ENCODE measurements at places on chromosomes 12 and 14. TPM values are rescaled to one million over a fixed set of nuclear protein-coding genes. Genes with fewer than 3 reads are reported as not detected.

P3H3 gene
- total RNA-seq: 43.5 TPM

SLC7A7 gene
- 16.7 TPM for total RNA-seq

KRT7 gene
- 17.3 TPM for total RNA-seq

OR6C74 gene
- total RNA-seq: not detected

DNA sequence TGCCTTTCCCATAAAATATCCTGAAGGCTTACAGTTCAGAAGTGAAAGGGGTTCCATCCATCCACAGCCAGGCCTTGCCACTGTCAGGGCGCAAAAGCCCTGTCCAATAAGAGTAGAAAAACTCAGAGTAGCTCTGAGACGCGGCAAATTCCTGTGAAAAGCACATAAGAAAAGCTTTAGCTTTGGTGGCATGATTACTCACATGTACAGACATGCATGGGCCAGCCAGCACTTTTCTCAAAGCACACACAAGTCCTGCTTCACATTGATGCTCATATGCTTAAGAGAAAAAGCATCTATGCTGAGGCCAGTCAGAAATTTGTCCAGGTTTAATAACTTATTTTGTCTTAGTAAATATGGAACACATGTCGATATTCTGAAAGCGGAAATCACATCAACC is 25.5 kb downstream of the CLEC1A start:
- no peak for DNase-seq

GRCh38 chr12:31999692-32000091 is 40.5 kb downstream of the RESF1 start:
- no peak for DNase-seq

GRCh38 chr14:23140371-23140770 is 21.3 kb upstream of the CEBPE start:
- DNase-seq: no peak

- no peak for DNase-seq
Measured at GRCh38 chr12:39124768-39125167, 219.4 kb upstream of the CPNE8 start.

DNA sequence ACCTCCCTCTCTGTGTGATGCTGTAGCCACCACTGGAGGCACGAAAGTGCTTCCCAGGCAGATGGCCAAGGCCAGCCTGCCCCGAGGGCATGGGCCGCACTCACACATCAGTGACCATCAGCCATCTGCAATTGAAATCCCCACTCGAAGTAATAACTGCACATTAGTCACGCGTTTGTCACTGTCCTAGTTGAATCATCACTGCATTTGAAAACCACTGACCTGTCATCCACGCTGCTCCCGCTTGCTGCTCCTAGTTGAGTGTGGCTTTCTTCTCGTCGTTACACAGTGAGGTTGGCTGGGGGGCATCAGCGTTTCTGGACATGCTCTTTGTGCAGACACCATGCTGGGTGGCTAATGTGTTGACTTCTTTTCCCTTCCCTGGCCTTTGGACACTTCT is 176.1 kb downstream of the ADGRD1 start:
- DNase-seq: no peak

- no peak for DNase-seq
Measured at GRCh38 chr14:73613046-73613383, 698 bp downstream of the ACOT6 start.

GRCh38 chr14:104797115-104798044 is 1.8 kb upstream of the AKT1 start:
- DNase-seq: no peak

DNA sequence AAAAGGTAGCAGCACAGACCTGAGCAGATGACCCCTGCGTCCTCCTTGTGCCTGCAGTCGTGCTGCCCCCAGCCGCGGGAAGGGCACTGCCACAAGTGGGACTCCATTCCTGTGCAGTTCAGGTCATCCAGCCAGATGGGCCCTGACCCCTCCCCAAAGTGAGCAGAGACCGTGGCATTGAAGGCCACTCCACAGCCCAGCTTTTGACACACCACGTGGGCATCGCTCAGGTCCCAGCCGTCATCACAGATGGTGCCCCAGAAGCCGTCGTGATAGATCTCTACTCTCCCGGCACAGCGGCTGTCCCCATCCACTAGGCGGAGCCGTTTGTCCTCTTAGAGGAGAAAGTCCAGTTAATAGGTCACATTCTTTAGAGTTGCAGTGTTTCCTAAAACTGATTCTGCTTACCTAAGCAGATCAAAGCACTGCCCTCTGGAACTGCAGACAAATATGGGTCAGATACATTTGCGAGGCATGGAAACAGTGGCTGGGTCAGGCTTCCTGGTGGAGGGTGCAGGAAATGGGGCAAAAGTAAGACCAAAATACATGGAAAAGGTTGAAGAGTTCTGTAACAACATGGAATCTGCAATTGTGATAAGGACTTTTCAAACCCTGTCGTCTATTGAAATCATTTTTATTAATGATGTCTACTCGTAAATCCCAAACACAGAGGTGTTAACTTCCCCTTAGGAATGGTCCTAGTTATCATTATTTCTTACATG is 69.4 kb downstream of the CD163L1 start:
- DNase-seq: peak; percentile 74
